ENCODE measurements at places on chromosomes 13 and 19. TPM values are rescaled to one million over a fixed set of nuclear protein-coding genes. Genes with fewer than 3 reads are reported as not detected.

- no peak for DNase-seq
These were observed 13.8 kb upstream of the CEACAM16 start for GRCh38 chr19:44684892-44685863.

DNA sequence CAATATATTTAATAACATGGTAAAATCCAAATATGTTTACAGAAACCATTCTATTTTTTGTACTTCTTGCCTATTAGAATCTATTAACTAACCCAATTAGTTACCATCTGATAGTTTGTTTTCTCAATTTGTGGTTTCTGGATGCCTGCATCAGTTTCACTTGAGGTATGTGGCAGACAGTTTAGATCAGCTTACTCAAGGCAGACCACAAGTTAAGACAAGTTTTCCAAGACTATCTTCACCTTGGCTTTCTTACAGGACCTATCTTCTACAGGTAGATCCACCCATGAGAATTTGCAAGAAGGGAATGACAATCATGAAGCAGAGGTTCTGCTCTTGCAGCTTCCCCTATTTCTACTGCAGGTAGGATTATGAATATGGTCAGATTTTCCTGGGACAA lies 458.6 kb downstream of the DACH1 start:
- no peak for DNase-seq

ZNF729 gene
- polyA plus RNA-seq: not detected

DNA sequence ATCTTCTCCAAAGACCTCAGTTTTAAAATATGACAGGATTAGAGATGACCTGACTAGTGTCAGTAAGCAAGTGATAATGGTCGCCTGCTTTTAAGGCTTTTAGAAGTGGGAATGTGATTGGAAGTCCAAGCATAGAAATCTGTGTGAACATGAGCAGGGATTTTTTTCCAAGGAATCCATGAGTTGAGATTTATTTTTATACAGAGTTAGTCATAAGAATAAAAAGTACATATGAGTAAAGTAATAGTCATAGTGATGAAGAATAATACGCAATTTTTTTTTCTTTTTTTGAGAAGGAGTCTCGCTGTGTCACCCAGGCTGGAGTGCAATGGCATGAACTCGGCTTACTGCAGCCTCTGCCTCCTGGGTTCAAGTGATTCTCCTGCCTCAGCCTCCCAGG lies 1.6 kb downstream of the ZNF546 start:
- no peak for DNase-seq

GRCh38 chr19:6092329-6093286 lies 17.7 kb downstream of the RFX2 start:
- DNase-seq: peak; percentile 67

DNA sequence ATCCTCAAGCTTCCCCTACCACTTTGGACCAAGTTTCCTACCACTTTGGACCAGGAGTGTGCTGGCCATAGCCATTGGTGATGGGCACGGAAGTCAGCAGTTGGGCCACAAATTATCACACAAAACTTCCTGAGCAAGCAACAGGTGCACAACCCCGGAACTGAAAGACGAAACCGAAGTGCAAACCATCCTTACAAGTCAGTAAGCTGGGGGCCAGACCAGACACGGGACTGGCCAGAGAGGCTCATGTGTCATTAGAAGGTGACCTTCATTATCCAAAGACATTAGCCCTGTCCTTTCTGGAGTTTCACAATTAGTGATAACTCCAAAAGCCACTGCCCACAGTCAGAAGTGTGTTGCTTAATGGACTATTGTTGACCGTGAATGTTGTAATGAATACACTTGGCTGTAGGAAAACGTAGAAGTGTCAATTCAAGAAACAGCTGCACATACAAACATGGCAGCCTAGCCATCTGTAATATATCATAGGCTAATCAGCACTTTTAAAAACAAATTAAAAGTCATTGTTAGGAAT lies 244.1 kb upstream of the IRS2 start:
- DNase-seq: no peak

GRCh38 chr19:49468199-49468598 lies 5.8 kb upstream of the FLT3LG start:
- DNase-seq: no peak

MYO16 gene
- 27.9 TPM for polyA plus RNA-seq

DNA sequence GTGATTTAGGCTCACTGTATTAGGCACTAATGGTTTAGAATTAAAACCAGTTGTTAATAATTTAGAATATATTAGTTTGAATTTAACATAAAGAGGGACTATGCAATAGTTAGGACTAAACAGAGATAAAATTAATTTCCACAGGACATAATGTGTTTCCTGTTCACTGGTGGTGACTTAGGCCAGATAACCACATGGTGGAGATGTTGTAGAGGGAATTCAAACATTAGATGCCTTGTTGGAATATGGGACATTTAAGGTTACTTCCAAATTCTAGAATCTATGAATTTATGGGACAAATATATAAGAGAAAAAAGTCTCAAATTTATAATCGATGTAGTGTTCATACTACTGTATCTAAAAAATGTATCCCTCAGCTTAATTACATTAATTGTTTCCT lies 615.5 kb upstream of the KLHL1 start:
- DNase-seq: no peak

- DNase-seq: no peak
These were observed 33.1 kb upstream of the LMO7 start for GRCh38 chr13:75603038-75603437.

DNA sequence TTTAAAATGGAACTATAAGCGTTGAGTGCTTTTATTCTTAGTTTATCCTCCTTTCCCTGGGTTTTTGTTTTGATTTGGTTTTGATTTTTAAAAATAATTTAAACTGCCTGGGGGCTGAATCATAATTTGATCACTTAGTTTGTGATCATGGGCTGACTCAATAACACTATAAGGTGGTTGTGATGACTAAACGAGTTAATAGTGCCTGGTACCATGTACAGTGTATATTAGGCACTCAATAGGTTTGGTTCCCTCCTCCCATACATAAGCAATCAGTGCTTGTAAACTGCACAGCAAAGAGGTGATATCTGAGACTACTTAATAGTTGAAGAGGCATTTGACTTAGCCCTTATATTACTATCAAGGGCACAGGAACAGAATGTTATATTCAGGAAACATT lies 200.9 kb upstream of the RFC3 start:
- DNase-seq: no peak

PIP5K1C gene
- 22.4 TPM for polyA plus RNA-seq

GRCh38 chr19:45774765-45775164 lies 5.7 kb upstream of the SIX5 start:
- no peak for DNase-seq

DNA sequence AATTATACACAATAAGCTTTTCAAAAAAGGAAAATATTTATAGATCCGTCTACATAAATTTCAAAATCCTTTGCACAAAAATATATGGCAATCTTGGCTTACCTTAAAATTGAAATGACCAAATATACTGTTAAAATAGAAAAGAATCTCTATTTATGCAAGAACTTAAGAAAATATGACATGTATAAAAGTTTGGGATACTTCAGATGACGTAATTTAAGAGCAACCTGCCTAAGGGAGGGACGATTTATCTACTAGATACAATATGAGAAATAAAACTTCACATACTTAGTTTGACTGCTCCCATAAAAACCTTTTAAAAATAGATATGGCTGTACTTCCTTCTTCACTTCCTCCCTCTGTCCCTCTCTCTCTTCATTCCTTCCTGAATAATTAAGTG lies 587.3 kb upstream of the SPRY2 start:
- no peak for DNase-seq

DNA sequence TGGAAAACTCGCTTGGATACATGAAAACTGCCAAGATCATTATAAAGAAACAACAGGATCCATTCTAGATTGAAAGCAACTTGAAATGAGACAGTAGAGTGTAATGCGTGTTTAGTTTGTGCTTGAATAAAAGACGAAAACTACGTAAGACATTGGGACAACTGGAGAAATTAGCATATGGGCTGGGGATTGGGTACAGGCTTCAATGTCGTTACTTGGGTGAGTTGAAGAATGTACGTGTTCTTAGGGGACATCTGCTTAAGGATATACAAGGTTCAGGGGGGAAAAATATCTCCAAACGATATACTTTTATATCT lies 471 bp upstream of the ERVK3-1 start:
- no peak for DNase-seq

CRX gene
- polyA plus RNA-seq: not detected

FBXO17 gene
- 32.3 TPM for polyA plus RNA-seq

GRCh38 chr13:113155201-113155600 lies 3.2 kb upstream of the PROZ start:
- DNase-seq: no peak

- no peak for DNase-seq
These were observed 112.6 kb downstream of the STARD13 start for GRCh38 chr13:33172911-33173310.

GRCh38 chr13:40269086-40269485 lies 397.4 kb downstream of the FOXO1 start:
- DNase-seq: no peak

DNA sequence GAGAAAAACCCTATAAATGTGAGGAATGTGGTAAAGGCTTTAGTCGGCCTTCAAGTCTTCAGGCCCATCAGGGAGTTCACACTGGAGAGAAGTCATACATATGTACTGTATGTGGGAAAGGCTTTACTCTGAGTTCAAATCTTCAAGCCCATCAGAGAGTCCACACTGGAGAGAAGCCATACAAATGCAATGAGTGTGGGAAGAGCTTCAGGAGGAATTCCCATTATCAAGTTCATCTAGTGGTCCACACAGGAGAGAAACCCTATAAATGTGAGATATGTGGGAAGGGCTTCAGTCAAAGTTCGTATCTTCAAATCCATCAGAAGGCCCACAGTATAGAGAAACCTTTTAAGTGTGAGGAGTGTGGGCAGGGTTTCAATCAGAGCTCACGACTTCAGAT lies 11.7 kb downstream of the ZNF226 start:
- DNase-seq: no peak

- DNase-seq: no peak
These were observed 68.3 kb downstream of the DNAJC3 start for GRCh38 chr13:95745289-95745688.

GRCh38 chr19:49988433-49988832 lies 27.5 kb upstream of the SIGLEC11 start:
- no peak for DNase-seq

DNA sequence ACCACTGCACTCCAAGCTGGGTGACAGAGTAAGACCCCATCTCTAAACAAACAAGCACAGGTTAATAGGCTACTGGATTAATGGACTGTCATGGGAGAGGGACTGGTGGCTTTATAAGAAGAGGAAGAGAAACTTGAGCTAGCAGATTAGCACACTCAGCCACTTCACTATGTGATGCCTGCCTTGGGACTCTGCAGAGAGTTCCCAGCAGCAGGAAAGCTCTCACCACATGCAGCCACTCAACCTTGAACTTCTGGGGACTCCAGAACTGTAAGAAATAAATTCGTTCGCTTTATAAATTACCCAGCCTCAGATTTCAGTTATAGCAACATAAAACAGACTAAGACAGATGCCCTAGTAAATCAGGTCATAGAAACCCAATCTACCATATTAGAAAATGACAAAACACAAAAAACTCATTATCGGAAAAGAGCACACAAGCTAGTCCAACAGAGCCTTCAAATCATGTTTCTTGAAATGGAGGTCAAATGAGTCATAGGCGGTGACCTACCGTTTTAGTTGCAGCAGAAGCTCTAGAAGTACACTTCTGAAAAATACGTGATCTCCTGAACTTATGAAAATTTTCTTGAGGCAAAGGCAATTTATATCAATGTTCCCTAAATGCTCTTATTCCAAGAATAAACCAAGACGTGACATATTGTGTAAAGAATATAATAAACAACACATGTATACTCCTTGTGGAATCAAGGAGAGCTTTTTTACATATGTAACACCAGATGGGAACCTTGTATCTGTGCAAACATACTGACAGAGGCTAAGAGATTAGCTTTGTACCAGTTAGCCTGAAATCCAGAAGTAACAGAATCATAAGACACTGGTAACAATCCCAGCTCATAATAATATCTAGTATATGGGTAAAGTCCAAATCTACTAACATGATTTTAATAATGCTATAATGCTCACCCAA lies 340.9 kb upstream of the SGCG start:
- DNase-seq: no peak

- DNase-seq: no peak
These were observed 58.3 kb downstream of the ZMYM2 start for GRCh38 chr13:20016649-20017364.

- no peak for DNase-seq
These were observed 917 bp downstream of the FBXW9 start for GRCh38 chr19:12695514-12695913.

Measured in hindlimb muscle (tissue), 1 donor.